NB4 (cell line): ENCODE measurements at places on chromosomes 3 and 15.

GRCh38 chr15:26235864-26236263, 372.7 kb upstream of the ATP10A start:
- DNase-seq = no peak

DNA sequence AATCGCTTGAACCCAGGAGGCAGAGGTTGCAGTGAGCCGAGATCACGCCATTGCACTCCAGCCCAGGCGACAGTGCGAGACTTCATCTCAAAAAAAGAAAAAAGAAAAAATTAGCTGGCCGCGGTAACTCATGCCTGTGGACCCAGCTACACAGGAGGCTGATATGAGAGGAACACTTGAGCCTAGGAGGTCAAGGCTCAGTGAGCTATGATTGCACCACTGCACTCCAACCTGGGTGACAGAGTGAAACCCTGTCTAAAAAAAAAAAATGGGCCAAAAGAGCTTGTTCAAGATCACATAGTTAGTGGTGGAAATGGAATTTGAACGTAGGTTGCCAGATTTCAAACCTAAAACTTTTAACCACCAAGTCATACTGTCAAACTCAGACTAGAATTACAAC, 46.2 kb upstream of the PPP4R2 start:
- no peak for DNase-seq

- no peak for DNase-seq
Measured at GRCh38 chr3:14318646-14319045, 83.8 kb upstream of the SLC6A6 start.

- no peak for DNase-seq
Measured at GRCh38 chr3:41137686-41138111, 61.6 kb upstream of the CTNNB1 start.

GRCh38 chr15:32787949-32788348, 70.1 kb downstream of the GREM1 start:
- DNase-seq = no peak

GRCh38 chr3:192010490-192010889, 549.5 kb downstream of the PYDC2 start:
- no peak for DNase-seq

DNA sequence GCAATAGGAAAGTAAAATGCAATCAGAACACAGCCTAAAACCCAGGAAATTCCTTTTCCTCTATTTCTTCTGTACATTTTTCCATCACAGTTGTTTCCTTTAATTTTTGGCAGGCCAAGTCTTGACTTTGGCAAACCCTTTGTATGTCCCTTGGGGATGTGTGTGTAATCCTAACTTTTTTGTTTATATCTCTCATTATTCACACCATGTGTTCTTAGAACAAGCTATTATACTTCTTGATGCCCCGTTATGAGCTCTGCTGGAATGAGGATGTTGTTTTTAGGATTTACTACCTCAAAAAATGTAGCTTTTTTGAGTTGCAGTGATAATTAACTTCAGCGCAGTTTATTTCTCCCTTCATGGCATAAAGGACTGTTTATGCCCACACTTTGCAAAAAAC, 123.4 kb downstream of the ABI3BP start:
- DNase-seq = no peak

DNA sequence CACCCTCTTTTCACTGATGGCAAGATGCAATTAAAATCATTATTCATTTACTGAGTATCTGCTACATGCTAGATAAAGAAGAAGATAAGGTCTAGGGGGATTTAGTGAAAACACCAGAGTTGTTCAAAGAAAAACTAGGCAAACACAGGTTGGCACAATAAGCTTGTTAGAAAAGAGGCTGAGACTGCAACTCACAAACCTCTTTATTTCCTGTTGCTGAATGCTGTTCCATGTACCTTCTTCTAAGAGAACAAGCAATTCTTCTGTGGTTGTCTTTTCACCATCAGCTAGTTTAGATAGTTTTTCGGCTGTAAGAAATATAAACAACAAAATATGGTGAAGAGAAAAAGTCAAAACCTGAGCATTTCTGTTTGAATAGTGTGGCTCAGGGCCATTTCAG, 61.1 kb downstream of the EIF3J start:
- no peak for DNase-seq

- no peak for DNase-seq
Measured at GRCh38 chr15:46126581-46126980, 491.8 kb downstream of the SQOR start.

DNA sequence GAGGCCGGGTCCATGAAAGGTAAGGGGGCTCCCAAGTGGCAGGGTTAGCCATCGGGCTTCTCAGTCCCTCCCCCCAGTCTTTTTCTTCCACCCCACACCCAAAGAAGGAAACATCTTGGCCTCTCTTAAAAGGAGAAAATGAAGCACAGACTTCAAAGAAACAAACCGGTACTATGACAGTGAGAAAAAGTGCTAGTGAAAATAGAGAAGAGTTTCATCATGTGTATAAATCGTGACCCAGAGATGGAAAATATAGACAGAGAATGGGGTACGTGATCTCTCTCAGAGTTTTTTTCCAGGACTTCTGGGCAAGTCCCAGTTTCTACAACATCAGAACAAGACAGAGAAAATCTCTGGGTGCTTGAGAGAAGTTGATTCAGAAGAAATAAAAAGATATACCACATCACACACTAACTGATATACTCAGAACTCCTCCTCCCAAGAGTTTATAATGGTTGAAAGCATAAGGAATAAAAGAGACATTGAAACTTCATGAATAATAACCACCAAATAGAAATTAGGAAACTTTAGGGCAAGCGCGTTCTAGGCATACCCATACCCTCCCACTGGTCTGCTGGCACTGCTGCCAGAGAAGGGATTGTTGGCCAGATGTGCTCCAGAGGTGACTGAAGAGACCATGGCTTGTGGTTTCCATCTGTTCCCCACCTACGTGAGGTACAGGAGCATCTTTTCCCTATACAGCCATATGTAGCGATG, 318.9 kb upstream of the CHRM5 start:
- DNase-seq = no peak

- DNase-seq = peak; percentile 50
Measured at GRCh38 chr15:77034695-77035489, 36.0 kb downstream of the TSPAN3 start.

GRCh38 chr3:117873249-117873600, 1161.4 kb downstream of the IGSF11 start:
- DNase-seq = no peak

DNA sequence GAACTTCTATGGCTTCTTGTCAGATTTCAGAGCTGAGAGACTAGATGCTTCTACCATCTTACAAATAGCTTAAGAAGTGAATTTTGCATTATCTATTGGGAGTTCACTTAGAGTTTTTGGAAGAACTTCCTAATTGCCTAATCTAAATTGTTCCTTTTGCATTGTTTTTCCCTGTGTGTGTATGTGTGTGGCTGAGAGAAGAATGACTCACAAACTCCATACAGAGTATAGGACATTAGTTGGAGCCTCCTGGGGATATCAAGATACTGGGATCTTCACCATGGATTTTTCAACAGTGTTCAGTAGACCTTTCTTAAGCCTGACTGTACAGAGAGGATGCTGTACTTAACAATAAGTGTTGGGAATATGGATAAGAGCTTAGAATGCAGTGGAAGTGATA, 10.9 kb downstream of the TLNRD1 start:
- DNase-seq = no peak

- no peak for DNase-seq
Measured at GRCh38 chr3:29331456-29332194, 50.8 kb downstream of the RBMS3 start.

- DNase-seq = no peak
Measured at GRCh38 chr3:36615861-36616260, 148.5 kb downstream of the DCLK3 start.

DNA sequence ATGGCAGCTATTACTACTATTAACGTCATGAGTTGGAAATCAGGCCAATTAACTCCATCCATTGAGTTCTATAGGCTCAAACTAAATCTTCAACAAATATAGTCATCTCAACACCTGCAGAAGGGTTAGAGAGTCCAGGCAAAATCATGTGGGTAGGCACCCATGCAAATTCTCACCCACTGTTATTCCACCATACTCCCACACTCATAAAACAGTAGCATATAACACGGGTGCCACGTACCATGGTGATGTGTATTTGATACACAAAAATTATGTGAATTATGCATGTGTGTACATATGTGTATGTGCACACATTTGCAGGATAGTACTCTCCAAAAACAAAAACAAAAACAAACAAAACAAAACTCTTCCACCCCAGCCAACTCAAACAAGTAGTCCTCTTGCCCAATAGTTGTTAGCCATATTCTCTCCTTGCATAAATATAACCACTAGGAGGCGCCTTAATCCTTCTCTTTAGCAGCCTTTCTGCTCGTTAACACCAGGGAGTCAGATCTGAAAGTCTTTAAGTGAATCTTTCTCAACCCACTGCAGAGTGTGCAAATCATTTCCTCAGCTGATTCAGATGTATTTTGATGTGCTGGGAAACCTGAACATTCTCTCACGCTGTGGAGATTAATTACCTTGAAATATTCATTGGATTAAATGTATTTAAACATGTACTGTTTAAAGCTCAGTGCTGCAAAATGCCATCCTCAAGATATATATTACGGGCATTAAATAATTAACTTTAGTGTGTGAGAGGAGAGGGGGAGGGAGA, 38.0 kb upstream of the COPB2 start:
- DNase-seq = peak; percentile 76

GRCh38 chr15:98034731-98035130, 74.2 kb downstream of the ARRDC4 start:
- DNase-seq = no peak

- DNase-seq = no peak
Measured at GRCh38 chr3:62987721-62988120, 112.5 kb upstream of the CADPS start.

- no peak for DNase-seq
Measured at GRCh38 chr15:74007820-74008371, 13.4 kb downstream of the PML start.

DNA sequence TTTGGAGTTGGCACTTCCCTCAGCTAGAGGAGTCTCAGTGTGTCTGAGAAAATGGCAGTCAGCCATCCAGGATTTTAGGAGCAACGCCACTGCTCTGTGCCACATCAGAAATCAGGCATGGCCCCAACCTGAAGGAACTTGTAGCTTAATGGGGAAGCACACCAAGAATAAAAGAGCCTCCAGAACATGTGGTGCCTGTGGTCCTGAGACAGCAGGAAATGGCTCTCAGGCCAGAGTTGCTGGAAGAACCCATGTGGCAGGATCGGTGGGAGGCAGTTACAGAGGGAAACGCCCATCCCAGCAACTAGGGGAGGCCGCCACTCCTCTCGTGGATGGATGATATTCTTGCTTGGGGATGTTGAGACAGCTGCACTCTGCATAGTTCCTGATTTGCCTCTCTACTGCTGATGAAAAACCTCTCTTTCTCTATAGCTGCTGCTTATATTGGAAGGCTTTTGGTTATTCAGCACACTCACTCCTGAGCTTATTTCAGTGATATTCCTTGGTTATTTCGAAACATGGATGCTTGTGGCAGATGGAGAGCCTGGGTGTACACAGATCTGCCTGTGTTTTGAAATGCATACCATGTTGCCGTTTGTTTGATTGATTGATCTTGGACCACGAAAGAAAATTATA, 52.4 kb downstream of the KLHL25 start:
- peak; percentile 54 for DNase-seq
